ENCODE measurements at places on chromosomes 5 and 9.

GRCh38 chr5:36001032-36001431 lies 9.8 kb upstream of the UGT3A1 start:
- no peak for DNase-seq

GRCh38 chr5:146103594-146103993 lies 1.8 kb downstream of the PLAC8L1 start:
- DNase-seq: no peak

- no peak for DNase-seq
Observed at GRCh38 chr5:90898326-90899013, 339.9 kb downstream of the ADGRV1 start.

- no peak for DNase-seq
Observed at GRCh38 chr9:100058699-100059579, 39.9 kb downstream of the ERP44 start.

DNA sequence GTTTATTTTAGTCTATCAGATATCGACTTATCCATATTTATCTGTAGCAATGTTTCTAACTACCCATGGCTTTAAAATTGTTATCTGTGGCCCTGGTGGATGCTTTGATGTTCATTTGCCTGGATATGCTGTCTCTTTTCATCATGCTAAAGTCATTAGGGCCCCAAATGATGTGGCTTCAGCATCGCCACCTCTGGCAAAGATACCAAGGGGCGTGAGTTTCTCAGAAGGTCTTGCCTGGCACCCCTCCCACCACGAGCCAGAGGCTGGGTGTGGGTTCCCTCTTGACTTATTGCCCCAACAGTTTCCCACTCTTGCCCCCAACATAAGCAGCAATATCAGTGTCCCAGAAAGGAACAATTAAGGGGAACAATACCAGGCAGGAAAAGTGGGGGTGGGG lies 5.4 kb downstream of the ROPN1L start:
- DNase-seq: no peak

DNA sequence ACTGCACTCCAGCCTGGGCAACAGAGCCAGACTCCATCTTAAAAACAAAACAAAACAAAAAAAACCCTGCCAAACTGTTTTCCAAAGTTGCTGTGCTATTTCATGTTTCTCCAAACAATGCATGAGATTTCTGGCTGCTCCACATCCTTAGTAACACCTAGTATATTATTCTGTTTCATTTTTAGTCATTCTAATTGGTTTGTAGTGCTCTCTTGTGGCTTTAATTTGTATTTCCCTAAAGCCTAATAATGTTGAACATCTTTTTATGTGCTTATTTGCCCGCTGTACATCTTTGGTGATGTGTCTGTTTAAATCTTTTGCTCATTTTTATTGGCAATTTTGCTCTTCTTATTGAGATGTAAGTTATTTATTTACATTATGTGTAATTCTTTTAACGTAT lies 18.4 kb upstream of the TTC1 start:
- DNase-seq: no peak

GRCh38 chr5:96852759-96853158 lies 23.5 kb upstream of the ERAP2 start:
- no peak for DNase-seq

GRCh38 chr9:137296670-137297664 lies 5.1 kb downstream of the NRARP start:
- DNase-seq: no peak

DNA sequence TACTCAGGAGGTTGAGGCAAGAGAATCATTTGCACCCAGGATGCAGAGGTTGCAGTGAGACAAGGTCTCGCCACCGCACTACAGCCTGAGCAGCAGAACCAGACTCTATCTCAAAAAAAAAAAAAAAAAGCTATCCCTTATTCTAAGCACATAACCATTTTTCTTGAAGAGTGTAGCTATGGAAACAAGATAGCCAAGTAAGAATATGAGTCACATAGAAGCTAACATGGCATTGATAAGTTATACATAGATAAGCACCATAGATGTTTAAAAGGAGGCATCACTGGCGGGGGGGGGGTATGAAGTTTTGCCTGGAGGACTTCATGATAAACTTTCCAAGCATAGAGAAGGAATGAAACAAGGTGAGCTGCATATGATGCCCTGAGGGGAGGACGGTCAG lies 26.0 kb downstream of the CHSY3 start:
- no peak for DNase-seq

GRCh38 chr5:98927989-98928872 lies 576 bp downstream of the CHD1 start:
- DNase-seq: no peak

GRCh38 chr9:8733131-8733954 lies 933.8 kb upstream of the DMAC1 start:
- no peak for DNase-seq

GRCh38 chr9:36153746-36154145 lies 15.4 kb upstream of the CCIN start:
- DNase-seq: no peak

- DNase-seq: no peak
Observed at GRCh38 chr9:129398961-129399633, 221.0 kb upstream of the IER5L start.

DNA sequence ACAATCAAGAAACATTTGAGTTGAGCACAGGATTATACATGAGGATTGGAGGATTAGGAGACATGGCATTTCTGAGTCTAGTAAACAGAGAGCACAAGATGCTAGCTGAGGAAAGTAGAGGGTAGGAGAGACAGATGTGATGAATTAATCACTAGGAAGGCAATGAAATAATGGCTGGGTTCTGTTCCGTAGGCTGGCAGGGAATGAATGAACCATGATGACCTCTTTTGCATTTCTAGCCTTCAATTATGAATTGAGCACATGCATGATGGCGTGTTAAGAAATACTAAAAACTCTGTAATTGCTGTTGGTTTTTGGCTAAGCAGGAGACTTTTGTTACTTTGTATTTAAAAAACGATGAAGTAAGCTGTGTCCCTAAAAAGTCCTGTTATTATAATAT lies 420.0 kb upstream of the TLE4 start:
- no peak for DNase-seq

GRCh38 chr5:59327191-59327980 lies 566.1 kb downstream of the PDE4D start:
- no peak for DNase-seq

All from cortex of kidney (tissue), 1 donor.